Endodermal cell (in vitro differentiated cells): ENCODE measurements at places on chromosomes 2 and 18.

- no peak for DNase-seq
Measured at GRCh38 chr2:149184991-149185390, 145.4 kb upstream of the LYPD6 start.

- no peak for DNase-seq
Measured at GRCh38 chr2:45583977-45584376, 27.1 kb downstream of the SRBD1 start.

GRCh38 chr2:10048501-10049171 lies 5.3 kb downstream of the KLF11 start:
- peak; percentile 63 for DNase-seq

DNA sequence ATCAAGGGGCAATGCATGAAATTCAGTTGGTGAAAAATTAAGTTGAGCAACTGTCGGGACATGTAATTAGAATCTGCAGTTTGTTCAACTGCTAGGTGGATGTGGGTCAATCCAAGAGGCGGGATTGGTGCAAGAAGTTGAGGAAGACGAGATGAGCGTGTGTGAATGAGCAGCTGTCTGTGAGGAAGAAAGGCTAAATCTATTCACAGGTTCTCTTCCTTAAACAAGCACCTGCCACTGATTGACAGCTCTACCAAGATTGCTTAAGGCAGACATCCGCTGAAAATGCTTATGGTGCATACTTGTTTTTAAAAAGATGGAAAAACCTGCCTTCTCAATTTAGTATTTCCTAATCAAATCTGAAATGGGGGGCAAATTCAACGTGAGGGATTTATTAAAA lies 323.4 kb upstream of the THUMPD2 start:
- DNase-seq, result no peak

DNA sequence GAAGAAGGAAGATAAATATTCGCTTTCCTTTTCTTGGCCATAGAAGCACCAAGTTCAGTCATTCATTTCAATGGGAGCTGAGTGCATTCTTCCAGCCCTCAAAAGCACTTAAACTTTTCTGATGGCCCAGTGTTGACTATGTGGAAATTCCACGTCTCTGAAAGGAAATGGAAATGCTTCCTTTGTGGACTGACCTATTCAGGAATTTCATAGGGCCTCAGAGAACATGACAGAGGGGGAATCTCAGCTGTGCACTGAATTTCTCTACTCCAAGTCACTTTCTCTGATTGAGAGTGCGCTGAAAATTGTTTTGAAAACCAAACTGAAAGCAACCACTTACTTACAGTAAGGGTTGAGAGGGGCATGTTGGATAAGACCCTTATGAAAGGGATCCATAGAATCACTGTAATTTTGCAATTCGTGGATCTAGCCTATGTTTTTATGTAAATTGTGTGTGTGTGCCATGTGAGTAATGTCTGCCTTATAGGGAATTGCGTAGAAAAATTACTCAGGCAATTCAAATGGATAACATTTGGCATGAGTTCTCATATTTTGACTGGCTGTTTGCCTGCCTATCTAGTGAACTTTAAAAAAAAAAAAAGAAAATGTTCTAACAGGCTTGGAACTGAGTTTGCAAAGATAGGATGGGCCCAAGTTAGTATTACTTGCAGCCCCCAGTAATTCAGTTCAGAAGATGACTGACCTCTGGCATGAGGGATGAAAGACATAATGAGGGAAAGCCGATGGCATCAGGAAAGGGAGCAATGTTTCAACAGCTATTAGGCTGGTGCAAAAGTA lies 437.0 kb downstream of the PTPRM start:
- no peak for DNase-seq

- DNase-seq, result peak; percentile 7
Measured at GRCh38 chr2:217038001-217038400, 178.1 kb upstream of the TNP1 start.

GRCh38 chr2:240968731-240969624 lies 29.4 kb upstream of the SNED1 start:
- DNase-seq, result peak; percentile 74

- peak; percentile 85 for DNase-seq
Measured at GRCh38 chr2:196131384-196131937, 39.9 kb downstream of the STK17B start.

GRCh38 chr2:222360997-222361396 lies 62.2 kb upstream of the PAX3 start:
- DNase-seq, result no peak

DNA sequence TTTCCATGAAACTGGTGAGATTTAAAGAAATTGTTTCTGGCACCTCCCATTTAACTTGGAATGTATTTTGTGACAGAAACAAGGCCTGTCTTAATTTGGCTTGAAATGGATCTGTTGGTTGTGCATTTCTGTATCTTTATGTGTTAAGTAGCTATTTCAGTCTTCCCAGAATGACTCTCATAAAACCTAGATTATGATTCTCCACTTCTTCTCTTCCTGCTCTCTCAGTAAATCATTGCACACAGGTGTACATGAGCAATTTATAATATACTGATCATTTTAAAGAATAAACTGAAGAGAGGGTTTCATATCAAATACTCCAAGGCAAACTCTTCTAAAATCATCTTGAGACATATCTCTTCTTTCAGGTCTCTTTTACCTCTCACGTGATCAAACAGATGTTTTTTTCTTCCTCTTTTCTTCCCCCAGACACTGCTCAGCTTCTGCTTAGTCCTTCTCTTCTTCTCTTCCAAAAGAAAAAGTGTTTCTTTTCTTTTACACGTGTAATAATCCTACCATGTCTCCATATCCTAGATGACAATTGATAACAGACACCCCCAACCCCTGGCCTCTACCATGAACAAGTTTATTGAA lies 112.0 kb downstream of the PPP1R1C start:
- no peak for DNase-seq

- DNase-seq, result no peak
Measured at GRCh38 chr2:54680397-54681041, 42.9 kb upstream of the EML6 start.

DNA sequence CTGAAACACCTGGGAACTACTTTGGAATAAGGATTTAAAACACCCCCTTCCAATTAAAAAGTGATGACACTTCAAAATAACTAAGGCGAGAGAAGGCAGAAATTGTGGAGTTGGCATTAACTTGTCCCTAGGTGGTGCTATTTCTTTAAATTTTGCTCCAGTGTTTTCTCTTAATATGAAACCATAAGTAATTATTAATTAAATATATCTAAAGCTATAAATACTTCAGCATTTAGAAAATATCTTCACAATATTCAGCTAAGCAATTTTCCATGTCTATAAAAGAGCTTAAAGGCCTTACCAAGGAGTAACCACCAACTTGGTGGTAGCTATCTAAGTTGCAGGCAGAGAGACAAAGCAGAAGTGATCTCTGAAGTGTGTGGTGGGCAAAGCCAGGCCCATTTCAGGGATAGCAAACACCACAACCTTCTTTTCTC lies 186.8 kb upstream of the PGAP1 start:
- no peak for DNase-seq

DNA sequence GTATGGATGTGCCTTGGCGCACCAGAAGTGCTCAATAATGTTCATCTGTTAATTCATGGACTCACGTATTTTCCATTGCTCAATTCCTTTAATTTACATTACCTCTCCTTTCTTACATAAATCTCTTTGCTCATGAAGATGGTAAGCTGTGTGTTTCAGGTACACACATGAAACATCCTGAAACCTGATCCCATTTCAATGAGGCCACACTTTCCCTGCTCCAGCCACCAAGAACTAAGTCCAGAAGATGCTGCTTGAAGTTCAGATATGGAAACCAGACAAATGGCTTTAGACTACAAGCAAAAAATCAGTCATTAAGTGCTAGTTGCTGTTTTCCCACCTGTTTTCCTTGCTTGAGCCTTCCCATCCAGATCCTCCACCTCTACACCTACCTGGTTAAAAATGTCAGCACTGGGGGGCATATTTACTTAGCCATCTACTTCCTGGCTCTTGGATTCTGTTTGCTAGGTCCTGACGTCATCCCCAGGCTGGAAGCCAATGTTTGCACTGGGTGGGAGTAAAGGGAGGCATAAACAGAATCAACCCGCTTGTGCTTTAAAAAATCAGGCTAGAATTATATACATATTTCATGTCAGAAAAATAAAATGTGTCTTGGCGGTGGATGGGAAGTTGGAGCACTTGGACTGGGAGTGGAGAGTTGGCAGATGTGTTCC lies 309.7 kb downstream of the OSR1 start:
- no peak for DNase-seq

- DNase-seq, result no peak
Measured at GRCh38 chr2:64770781-64771334, 117.1 kb upstream of the SERTAD2 start.

DNA sequence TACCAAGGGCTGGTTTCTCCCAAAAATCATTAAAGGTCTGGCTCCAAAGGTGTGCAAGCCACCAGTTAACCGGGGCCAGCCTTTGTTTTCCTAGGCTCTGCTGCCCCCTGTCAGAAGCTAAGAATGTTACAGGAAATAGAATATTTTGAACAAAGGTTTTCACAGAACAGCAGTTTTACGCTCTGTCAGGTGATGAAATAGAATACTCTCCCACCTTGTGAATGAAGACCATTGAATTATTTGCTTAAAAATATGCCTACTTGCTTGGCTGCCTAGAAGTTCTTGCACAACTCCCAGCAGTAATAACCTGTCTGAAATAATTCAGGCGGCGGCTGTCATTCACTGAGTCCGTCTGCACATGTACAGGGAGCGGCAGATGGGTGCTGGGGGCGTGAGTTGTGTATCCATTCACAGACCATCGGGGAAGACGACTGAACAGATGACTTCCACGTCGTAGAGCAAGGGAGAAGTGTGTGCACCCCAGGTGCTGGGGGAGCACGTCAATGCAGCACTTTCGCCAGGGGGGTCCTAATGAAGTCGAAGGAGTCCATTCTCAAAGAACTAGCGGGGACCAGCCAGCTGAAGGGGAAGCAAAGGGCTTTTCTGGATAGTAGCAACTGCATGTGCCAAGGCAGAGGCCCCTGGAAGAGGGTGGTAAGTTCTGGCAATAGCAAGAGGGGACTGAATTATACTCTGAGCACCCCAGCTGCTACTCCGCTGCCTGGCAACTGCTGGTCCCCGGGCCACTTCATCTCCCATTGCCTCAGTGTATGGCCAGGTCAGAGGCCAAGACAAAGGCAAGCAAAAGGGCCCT lies 56.1 kb downstream of the SF3B1 start:
- DNase-seq, result peak; percentile 81

DNA sequence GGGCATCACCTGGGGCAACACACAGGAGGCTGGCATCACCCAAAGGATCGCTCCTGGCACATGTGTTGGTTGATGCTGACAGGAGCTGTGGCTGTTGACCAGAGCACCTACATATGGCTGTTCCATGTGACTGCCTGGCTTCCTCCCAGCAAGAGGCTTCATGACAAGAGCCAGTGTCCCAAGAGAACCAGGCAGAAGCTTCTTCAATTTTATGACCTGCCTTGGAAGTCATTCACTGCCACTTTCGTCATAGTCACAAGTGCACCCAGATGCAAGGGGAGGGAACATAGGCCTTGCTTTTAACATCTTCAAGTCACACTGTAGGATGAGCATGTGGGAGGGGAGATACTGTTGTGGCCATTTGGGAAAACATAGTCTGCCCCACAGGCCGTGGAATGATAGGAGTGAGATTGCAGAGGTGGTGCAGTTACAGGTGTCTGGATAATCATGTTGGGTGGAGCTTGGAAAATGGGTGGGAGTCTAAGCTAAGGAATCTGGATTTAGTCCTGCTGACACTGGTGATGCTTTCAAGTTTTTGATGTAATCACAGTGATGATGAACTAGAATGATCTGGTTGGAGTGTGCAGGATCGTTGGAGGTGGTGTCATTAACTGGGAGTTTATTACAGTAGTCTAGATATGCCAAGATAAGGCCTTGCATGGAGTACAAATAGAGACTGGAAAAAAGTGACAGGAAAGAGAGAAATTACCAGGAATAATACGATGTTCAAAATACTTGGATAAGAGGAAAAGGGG lies 107.0 kb downstream of the RAPGEF4 start:
- no peak for DNase-seq

- DNase-seq, result no peak
Measured at GRCh38 chr2:56132138-56132537, 51.7 kb upstream of the CCDC85A start.

- no peak for DNase-seq
Measured at GRCh38 chr18:57497372-57498294, 62.5 kb downstream of the ONECUT2 start.

- no peak for DNase-seq
Measured at GRCh38 chr18:60892855-60893254, 440.4 kb upstream of the CDH20 start.

DNA sequence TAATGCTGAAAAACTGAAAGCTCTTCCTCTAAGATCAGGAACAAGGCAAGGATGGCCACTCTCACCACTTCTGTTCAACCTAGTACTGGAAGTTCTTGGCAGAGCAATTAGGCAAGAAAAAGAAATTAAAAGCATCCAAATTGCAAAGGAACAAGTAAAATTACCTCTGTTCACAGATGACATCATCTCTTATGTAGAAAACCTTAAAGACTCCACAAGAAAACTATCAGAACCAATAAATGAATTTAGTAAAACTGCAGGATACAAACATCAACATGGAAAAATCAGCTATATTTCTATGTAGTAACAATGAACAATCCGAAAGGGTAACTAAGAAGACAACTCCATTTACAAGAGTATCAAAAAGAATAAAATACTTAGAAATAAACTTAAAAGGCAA lies 112.2 kb downstream of the CHN1 start:
- no peak for DNase-seq

DNA sequence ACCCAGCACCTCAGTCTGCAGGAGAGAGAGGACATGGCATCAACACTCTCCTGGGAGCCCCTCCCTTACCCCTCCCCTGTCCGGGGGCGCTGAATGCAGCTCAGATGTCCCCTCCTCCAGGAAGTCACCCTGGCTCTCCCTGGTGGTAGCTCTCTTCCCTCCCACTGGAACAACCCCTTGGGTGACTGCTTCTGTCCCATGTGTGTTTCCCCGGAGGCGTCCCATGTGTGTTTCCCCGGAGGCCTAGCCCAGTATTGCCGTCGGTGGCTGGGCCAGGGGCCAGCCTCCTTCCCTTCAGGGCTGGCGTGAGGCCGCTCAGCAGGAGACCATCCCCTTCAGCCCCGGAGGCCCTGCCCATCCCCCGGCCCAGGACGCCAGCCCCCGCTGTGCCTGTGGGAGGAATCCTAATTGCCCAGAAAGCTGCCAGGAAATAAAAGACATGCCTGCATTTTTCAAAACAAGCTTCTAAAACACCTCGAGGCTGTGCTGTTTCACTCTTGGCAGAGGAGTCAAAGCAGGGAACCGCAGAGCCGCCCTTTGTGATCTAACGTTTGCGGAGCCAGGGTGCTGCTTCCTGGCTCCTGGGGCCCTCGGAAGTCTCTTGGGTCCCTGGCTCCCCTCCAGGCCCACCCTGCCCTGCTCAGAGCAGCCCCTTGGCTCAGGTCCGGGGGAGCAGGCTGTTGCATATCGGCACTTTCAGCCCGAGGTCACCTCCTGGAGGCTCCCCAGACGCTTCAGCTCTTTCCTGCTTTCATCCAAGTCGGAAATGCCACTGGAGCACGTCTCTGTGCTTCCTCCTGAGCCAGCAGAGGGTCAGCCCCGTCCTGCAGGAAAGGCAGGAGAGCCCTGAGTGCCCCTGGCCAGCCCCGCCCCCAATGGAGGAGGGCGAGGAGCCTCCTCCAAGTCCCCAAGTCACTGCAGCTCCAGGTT lies 11.4 kb downstream of the SNED1 start:
- DNase-seq, result peak; percentile 91
